Activated CD8-positive, alpha-beta T cell treated with anti-CD3 and anti-CD28 coated beads, Interleukin-2, amount 10 ng/mL, durations not matched to agents 7 days and 5 days (primary cell): ENCODE measurements at places on chromosomes 5 and 9. TPM values are rescaled to one million over a fixed set of nuclear protein-coding genes. Genes with fewer than 3 reads are reported as not detected.

- no peaks in the 10 kb centered on the region for H3K4me1 ChIP-seq
- DNase-seq, result no peak
- no peaks in the 10 kb centered on the region for H3K36me3 ChIP-seq
- H3K27ac ChIP-seq, result no peak overlapping the region
Observed at GRCh38 chr5:124639095-124639665, 107.3 kb downstream of the ZNF608 start.

- H3K36me3 ChIP-seq, result no peaks in the 10 kb centered on the region
- H3K27me3 ChIP-seq, result no peaks in the 10 kb centered on the region
- H3K4me1 ChIP-seq, result no peaks in the 10 kb centered on the region
- DNase-seq, result no peak
Observed at GRCh38 chr5:162282191-162282590, 214.6 kb downstream of the GABRG2 start.

- no peak overlapping the region for H3K27ac ChIP-seq
- no peak for DNase-seq
- H3K4me1 ChIP-seq, result no peaks in the 10 kb centered on the region
- no peaks in the 10 kb centered on the region for H3K36me3 ChIP-seq
- no peak overlapping the region for H3K4me3 ChIP-seq
Observed at GRCh38 chr5:77321793-77322394, 111.4 kb downstream of the PDE8B start.

- H3K4me1 ChIP-seq, result no peaks in the 10 kb centered on the region
- H3K4me3 ChIP-seq, result no peak overlapping the region
- no peak for DNase-seq
Observed at GRCh38 chr5:149172709-149173505, 31.6 kb downstream of the ABLIM3 start.

DNA sequence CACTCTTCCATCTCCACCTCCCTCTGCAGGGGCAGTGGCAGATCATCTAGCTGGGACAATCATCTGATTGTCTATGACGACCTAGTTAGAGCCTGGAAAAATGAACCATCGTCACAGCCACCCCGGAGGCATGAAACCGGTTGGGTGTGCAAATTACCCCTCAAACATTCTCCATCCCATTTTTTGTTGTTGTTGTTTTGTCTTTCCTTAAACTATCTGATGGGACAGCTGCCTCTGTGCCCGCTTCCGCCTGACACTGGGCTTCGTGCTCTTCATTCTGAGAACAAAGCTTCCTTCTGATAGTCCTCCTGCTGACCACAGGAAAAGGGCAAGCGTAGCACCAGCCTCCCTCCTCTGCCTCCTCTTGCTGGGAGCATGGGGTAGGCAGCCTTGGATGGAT is 7.0 kb upstream of the NDST1 start:
- H3K4me3 ChIP-seq, result no peak overlapping the region
- no peaks in the 10 kb centered on the region for H3K4me1 ChIP-seq
- no peaks in the 10 kb centered on the region for H3K27me3 ChIP-seq
- no peak overlapping the region for H3K27ac ChIP-seq

DNA sequence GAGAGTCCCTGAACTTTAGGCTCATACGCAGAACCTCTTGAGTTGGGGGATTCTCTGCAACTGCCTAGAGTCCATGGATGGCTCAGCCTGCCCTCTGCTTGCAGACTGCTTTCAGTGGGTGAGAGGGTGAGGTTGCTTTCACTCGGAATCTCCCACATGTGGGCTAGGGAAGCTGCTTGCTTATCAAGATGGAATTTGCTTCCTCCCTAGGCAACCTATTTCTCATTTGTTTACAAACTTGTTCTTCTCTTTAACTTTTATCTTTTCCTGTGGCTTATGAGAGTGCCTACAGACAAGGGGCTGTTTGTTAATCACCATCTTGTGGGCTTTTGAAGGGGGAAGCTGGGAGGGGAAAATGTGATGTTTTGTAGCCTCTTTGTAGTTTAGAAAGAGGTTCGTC is 10.0 kb downstream of the TLE4 start:
- peaks cover 62% of the 10 kb centered on the region for H3K36me3 ChIP-seq
- H3K27ac ChIP-seq, result peak overlapping the region; percentile 71
- H3K4me1 ChIP-seq, result peaks cover 70% of the 10 kb centered on the region

- H3K36me3 ChIP-seq, result no peaks in the 10 kb centered on the region
- no peak for DNase-seq
- peaks cover 8% of the 10 kb centered on the region for H3K4me1 ChIP-seq
Observed at GRCh38 chr5:65161655-65162054, 320.1 kb downstream of the ADAMTS6 start.

GRCh38 chr9:19161257-19162025 is 34.1 kb upstream of the PLIN2 start:
- no peaks in the 10 kb centered on the region for H3K27me3 ChIP-seq
- H3K27ac ChIP-seq, result peak overlapping the region; percentile 87
- no peaks in the 10 kb centered on the region for H3K36me3 ChIP-seq
- peak; percentile 74 for DNase-seq
- peaks cover 24% of the 10 kb centered on the region for H3K4me1 ChIP-seq
- H3K4me3 ChIP-seq, result peak overlapping the region; percentile 32

DNA sequence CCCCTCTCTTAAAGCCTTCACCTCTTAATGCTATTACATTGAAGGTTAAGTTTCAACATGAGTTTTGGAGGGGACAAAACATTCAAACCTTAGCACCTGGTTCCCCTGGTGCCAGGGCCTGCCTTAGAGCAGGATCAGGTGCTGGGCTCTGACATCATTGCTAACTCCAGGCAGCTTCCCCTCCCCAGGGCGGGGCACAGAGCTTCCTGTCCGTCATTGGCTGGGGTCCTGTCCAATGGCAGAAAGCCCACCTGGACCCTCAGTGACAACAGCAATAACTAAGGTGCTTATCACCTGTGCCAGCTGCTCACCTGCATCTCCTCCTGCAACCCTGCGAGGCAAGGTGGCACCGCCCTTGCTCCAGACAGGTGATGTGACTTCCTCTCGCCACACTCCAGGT is 177.4 kb downstream of the NSG2 start:
- no peak overlapping the region for H3K27ac ChIP-seq
- H3K4me1 ChIP-seq, result no peaks in the 10 kb centered on the region
- H3K4me3 ChIP-seq, result no peak overlapping the region
- H3K36me3 ChIP-seq, result no peaks in the 10 kb centered on the region
- H3K27me3 ChIP-seq, result no peaks in the 10 kb centered on the region

DNA sequence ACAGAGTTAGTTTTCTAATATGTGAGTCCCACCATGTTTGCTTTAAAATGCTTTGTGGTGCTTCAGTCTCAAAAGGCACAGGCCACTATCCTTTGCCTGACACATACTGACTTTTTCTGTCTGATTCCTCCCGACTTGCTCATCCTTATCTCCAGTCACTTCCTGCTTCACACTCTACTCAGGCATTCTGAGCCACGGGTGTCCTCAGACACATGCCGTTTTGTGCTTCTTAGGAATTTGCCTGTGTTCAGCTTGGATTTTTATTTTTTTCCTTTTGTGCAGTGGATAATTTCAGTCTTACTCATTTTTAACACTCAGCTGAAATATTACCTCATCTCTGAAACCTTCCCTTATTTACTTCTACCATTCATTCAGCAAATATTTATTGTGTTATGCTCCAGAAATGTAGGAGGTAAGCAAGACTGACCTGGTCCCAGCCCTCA is 54.1 kb downstream of the MAN2A1 start:
- H3K27me3 ChIP-seq, result no peaks in the 10 kb centered on the region
- no peak for DNase-seq
- no peak overlapping the region for H3K27ac ChIP-seq
- peaks cover 20% of the 10 kb centered on the region for H3K4me1 ChIP-seq

GRCh38 chr9:14214065-14214684 is 99.8 kb downstream of the NFIB start:
- no peak overlapping the region for H3K27ac ChIP-seq
- H3K4me1 ChIP-seq, result no peaks in the 10 kb centered on the region
- no peaks in the 10 kb centered on the region for H3K27me3 ChIP-seq
- no peak overlapping the region for H3K4me3 ChIP-seq
- DNase-seq, result no peak
- H3K36me3 ChIP-seq, result no peaks in the 10 kb centered on the region

DNA sequence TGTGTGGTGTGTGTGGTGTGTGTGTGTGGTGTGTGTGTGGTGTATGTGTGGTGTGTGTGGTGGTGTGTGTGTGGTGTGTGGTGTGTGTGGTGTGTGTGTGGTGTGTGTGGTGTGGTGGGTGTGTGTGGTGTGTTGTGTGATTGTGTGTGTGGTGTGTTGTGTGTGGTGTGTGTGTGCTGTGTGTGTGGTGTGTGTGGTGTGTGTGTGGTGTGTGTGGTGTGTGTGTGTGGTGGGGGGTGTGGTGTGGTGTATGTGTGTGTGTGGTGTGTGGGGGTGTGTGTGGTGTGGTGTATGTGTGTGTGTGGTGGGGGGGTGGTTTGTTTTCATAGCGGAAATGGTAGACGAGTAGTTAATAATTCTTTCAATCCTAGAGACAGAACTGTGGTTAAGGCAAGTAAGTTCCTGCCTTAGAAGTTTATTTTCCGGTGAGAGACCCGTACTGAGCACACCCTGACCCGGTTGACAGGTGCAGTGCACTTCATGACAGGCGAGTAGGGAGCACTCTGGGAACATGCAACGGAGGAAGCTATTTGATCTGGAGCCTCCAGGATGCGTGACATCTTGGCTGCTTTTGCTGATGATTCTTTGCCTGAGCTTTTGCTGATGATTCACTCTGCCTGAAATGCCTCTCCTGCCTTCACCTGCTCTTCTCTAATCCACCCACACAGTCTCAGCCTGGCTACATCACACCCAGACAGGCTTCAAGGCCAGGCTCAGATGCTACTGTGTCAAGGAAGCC is 21.7 kb upstream of the FAT2 start:
- H3K27ac ChIP-seq, result peak overlapping the region; percentile 59
- H3K27me3 ChIP-seq, result peaks cover 17% of the 10 kb centered on the region
- H3K36me3 ChIP-seq, result no peaks in the 10 kb centered on the region
- peak; percentile 37 for DNase-seq

DNA sequence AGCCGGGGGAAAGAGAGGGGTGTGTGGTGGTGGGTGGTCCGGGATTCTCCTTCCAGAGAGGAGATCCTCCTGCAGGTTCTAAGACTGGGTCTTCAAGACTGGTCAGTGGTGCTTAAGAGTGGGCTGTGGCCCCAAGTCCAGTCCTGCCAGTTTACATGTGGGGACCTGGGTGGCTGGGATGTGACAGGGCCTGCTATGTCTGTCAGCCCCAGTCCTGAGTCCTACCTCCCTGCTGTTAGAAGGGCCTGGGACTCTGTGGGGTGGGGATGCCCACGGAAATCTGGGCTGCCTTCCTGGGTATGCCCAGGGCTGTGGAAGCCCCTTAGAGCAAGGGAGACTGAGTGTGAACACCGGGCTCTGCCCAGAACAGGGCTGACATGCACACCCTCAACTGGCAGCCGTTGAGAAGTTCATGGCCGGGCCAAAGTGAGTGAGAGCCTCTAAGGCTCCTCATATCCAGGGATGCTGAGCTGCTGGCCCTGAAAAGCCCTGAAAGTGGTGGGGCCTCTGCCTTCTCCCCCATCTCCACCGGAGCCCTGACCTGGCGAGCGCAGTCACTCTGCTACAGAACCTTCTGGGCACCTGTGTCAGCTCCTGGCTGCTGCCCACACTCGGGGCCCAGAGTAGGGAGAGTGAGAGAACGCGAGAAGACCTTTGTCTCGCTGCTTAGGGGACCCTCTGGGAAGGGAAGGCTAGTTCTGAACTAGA is 1.7 kb downstream of the PHF2 start:
- H3K4me1 ChIP-seq, result peaks cover 35% of the 10 kb centered on the region
- peak overlapping the region; percentile 79 for H3K4me3 ChIP-seq
- peak overlapping the region; percentile 86 for H3K27ac ChIP-seq
- H3K27me3 ChIP-seq, result no peaks in the 10 kb centered on the region
- DNase-seq, result peak; percentile 20

DNA sequence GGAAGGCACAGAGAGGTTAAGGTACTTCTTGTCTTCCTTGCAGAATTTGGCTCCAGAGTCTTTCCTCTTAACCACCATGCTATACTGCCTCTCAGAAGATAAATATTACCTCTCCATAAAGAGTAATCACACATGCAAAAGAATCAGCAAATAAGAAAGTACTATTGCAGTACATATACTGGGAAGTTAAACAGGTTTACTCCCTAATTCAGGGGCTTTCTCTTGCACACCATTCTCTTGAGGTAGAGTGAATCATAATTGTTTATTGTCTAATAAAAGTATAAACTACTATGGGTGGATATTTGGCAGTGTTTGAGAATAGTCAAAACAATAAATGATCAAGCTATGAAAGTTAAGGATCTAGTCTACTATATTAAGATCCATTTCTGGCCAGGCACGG is 40.4 kb downstream of the SPINK5 start:
- no peaks in the 10 kb centered on the region for H3K36me3 ChIP-seq
- H3K27me3 ChIP-seq, result no peaks in the 10 kb centered on the region
- no peak for DNase-seq
- H3K4me3 ChIP-seq, result no peak overlapping the region

DNA sequence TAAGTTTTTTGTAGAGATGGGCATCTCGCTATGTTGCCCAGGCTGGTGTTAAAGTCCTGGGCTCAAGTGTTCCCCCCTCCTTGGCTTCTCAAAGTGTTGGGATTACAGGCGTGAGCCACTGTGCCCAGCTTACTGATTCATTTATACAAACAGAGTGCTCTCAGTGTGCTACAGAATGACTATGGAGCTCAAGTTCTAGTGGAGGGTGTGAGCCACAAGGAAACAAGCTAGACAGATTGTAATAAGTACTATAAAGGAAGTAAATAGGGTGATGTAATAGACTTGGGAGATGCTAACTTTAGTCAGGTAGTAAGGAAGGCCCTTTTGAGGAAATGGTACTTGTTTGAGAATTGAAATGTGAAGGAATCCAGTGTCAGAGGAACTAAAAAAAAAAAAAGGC is 1.7 kb upstream of the TMEM267 start:
- no peak for DNase-seq
- no peak overlapping the region for H3K4me3 ChIP-seq
- H3K27me3 ChIP-seq, result no peaks in the 10 kb centered on the region
- peaks cover 23% of the 10 kb centered on the region for H3K36me3 ChIP-seq
- peaks cover 36% of the 10 kb centered on the region for H3K4me1 ChIP-seq

DNA sequence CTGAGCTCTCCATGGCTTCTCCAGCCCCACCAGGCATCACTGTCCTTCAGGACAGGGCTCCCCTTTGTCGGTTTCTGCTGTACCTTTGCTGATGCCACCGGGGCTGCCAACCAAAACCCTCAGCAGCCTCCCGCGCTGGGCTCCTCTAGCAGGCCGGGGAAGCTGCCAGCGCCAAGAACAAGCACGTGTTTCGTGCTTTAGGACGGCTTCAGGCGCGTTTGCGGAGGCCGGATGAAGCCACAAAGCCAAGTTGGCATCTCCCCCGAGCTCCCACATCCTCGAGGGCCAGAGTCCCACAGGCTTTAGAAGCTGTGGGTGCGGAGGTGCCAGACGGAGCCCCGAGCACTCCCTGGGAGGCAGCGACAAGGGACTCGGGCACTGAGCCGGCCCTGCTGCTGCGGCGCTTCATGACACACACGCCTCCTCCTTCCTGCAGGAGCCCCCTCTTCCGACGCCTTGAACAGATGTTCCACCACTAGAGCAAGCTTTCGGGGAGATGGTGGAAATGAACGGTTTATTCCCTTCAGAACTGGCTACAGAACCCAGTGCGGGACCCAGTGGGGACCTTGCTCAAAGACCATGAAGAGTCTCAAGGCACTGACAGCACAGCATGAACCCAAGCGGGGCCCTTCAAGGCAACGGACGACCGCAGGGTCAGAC is 36.7 kb downstream of the SARDH start:
- peak overlapping the region; percentile 83 for H3K27ac ChIP-seq
- peak overlapping the region; percentile 72 for H3K4me3 ChIP-seq
- peaks cover 50% of the 10 kb centered on the region for H3K4me1 ChIP-seq
- H3K27me3 ChIP-seq, result peaks cover 5% of the 10 kb centered on the region
- peaks cover 4% of the 10 kb centered on the region for H3K36me3 ChIP-seq
- DNase-seq, result peak; percentile 46

Gene ARL14EPL
- not detected for total RNA-seq

Gene RAB14
- total RNA-seq, result 56.7 TPM

Gene AGXT2
- total RNA-seq, result not detected

Gene CSNK1A1
- 163 TPM for total RNA-seq

Gene GABRA1
- total RNA-seq, result not detected

Gene RARS1
- 76.4 TPM for total RNA-seq

Gene KIF4B
- 0.05 TPM for total RNA-seq

Gene CACFD1
- total RNA-seq, result 1.3 TPM

Gene IFNA21
- not detected for total RNA-seq

Gene CDX1
- not detected for total RNA-seq

Gene SHLD3
- 5.3 TPM for total RNA-seq
